Breast epithelium (tissue), 4 donors: ENCODE measurements at places on chromosomes 4 and X.

GRCh38 chr4:94849901-94850300 lies 92.1 kb downstream of the BMPR1B start:
- no peak for DNase-seq

DNA sequence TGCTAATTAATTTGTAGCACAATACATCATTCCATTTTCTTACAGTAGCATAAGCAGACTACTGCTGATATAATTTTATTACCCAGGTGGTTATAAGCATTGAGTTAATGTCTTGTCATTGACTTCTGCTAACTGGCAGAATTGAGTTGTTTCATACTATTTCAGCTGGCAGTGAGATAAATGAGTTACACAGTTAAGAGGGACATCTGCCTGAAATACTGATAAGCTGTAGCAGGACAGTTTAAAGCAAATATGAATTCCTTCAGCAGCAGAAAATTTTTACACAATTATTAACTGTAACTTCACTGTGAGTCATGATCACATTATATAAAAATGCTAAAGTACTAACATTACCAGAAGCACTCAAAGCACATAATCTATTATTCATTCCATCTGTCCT lies 326.8 kb downstream of the INPP4B start:
- no peak for DNase-seq

DNA sequence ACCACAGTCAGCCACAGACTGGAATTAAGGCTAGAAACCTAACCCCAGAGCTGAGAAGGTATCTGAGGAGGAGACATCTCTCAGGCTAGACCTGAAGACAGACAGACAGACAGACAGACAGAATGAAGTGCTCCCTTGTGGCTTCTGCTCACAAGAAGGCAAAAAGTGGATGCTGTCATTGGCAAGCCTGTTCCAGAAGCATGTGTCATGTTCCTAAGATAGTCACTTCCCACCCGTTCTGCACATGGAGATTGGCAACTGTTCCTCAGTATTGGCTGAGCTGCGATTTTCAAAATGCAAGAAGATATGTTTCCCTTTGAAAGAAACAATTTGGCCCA lies 166.4 kb downstream of the NSUN7 start:
- DNase-seq: no peak

DNA sequence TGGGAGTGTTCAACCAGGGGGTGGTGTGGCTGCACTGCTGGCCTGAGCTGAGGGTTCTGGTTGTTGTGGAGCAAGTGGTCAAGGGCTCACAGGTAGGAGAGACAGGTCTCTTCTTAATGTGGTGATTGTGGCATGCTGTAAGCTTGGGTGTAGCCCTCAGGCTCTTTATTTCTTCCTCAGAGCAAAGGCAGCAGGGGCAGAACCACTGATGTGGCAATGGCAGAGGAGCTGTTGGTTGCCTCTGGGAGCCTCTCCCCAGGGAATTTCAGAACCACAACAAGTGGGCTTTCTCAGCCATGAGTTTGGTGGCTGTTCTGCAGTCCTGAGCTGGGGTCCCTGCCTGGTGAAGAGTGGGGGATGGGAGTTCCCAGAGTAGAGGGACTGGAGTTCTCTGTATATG lies 1017.2 kb downstream of the SH3BGRL start:
- no peak for DNase-seq

GRCh38 chr4:142043509-142043908 lies 407.1 kb downstream of the IL15 start:
- DNase-seq: no peak

- DNase-seq: no peak
Observed at GRCh38 chrX:140091125-140091886, 126.0 kb upstream of the CXorf66 start.

- DNase-seq: no peak
Observed at GRCh38 chr4:104930298-104930697, 216.4 kb upstream of the TET2 start.

DNA sequence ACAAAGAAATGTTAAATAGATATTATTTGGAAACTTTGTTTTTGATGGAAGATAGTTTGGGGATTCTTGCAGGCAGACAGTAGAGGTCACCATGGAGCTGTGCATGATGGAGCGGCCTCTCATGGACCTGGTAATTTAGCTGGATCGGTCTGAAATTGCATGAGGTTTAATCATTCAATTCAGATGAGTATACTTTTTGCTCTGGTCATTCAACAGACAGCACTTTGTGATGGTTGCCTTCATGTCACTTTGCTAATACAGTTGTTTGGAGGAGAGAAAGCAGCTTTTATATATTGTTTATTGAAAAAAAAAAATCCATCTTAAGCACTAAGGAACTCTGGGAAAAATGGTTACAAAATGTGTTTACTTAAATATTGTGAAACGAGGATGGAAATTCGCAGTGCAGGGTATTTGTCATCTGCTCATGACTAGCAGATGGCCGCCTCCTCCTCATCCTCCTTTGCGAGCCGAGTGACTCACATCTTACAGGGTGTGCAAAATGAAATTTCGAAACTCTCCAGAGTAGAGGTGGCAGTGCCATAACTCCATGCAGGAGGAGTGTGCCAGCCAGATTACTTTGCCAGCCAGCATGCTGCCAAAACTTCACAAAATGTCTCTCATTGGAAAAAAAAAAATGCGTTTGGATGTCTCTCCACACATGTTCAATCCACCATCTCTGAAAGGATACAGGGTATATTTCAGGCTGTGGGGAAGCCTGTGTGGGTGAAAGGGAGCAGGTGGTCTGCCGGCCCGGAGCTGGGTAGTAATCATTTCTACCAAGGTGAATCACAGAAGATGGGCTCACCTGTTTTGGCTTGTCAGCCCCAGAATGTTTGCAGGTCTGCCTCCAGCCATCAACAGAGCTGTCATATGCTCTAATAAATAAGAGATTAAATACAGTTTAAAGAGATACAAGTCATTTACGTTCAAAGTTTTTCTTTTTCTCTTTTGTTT lies 314.9 kb upstream of the DIPK2B start:
- peak; percentile 76 for DNase-seq

DNA sequence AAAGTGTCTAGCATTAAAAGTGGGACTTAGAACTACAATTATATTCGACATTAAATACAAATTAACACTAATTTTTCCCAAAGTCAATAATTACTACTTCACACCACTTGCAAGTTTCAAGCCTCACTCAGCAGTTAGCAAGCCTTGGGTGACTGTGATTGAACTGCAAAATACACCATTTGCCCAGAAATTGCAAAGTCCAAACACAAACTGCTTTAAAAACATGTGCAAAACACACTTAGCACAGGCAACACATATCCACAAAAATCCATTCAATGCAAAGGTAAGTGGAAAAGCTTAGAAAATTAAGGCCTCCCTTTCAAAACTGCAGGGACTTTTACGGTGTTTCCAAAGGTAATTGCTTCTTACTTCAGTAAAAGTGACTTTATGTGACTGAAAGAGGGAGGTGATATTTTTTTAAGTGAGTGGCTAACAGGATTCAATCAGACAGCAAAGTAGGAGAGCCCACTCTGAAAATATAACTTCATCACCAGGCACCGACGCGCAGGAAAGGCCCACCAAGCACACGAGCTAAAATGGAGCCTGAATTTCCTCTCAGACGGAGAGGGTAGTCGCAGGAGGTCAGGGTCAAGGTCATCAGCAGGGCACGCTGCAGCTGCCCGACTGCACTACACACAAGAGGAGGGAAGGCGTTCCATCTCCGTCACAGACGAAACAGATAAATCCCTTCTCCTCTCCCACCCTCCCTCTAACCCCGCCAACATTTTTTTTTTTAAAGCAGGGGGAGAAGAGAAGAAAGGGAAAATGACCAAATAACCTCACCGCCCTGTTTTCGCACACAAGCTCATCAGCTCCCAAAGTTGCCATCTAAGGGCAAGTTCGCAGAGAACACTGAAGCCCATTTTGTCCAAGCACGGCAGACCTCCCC lies 3.1 kb downstream of the ZNF827 start:
- DNase-seq: no peak

GRCh38 chrX:104253567-104254441 lies 929 bp downstream of the ESX1 start:
- DNase-seq: no peak

GRCh38 chr4:184281231-184282139 lies 63.8 kb upstream of the ENPP6 start:
- DNase-seq: no peak

DNA sequence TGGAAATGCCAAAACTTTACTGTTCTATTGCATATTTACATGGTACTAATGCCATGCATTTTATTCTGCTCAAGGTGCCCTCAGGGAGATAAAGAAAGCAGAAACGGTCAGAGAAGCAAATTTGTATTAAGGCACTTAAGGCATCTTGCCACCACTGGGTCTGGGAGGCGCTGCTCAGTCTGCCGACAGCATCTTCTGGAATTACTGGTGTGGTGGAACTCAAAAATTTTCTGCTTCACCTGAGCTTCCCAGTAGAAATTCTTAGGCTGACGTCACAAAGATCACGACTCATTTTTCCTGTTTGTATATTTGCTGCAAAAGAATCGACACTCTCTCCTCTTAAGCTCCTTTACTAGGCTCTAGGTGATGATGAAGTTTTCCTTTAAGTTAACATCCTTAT lies 3.0 kb downstream of the RASSF6 start:
- DNase-seq: no peak

DNA sequence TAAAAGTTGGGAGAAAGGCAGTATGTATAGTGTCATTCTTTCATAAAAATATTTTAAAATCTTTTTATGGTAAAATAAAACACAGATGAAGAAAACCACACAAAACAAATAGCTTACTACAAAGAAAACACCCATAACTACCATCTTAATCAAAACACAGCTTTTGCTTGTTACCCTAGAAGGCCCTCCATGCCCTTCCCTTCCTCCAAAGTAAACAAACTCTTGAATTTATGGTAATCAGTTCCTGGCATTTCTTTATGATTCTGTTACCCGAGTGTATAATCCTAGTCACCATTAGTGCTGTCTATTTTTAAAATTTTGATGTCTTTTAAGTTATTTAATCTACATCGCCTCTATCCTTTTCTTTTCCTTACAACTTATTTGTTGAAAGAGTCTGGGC lies 170.9 kb downstream of the APBB2 start:
- DNase-seq: no peak

- no peak for DNase-seq
Observed at GRCh38 chr4:100106982-100107381, 83.3 kb downstream of the DDIT4L start.

- peak; percentile 41 for DNase-seq
Observed at GRCh38 chrX:108307132-108308085, 130.8 kb downstream of the COL4A6 start.

DNA sequence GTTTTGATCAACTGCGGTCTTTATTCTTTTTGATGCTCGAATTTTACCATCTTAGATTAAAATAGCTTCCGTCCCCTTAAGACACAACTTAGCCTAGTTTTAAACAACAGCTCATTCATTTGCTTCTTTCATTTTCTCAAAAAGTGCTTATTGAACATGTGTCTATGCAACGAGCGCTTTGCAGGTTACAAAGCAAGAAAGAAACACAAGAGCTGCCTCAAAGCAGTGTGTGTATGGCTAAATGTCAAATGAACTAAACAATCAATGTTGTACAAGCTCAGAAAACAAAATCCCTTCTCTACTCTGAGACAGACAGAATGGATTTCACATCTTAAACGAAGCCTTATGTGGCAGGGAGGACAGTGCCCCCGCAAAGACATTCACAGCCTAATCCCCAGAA lies 61.0 kb downstream of the EVC2 start:
- DNase-seq: no peak

DNA sequence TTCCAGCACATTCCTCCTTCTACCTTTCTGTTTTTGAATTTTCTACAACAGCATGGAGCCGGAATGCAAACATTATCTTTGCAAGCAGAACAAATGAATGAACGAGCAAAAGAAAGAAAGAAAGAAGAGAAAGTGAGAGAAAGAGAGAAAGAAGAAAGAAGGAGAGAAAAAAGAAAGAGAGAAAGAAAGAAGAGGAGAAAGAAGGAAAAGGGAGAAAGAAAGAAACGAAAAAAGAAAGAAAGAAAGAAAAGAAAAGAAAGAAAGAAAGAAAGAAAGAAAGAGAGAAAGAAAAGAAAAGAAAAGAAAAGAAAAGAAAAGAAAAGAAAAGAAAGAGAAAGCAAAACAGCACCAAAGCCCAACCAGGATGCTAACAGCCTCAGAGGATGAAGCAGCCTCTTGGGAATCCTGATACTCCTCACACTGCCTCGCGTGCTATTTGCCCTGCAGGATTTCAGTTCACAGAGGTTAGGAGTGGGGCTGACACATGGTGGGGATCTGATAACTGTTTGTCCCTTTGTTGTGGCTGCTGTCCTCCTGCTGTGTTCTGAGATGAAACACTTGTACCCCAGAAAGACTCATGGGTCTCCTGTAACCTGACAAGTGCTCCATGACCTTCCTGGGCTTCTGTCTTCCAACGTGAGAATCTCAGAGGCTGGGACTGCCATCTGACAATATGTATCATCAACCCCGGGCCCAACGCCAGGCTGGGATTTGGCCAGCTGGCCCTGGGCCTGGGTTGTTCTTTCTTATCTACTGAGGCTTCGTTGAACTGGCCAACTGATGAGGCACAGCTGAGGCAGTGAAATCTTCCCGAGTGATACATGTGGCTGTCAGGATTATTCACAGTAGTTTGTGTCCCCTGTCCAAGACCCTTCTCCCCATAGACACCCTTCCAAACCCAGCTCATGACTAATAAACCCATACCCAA lies 61.0 kb downstream of the SEPSECS start:
- no peak for DNase-seq

DNA sequence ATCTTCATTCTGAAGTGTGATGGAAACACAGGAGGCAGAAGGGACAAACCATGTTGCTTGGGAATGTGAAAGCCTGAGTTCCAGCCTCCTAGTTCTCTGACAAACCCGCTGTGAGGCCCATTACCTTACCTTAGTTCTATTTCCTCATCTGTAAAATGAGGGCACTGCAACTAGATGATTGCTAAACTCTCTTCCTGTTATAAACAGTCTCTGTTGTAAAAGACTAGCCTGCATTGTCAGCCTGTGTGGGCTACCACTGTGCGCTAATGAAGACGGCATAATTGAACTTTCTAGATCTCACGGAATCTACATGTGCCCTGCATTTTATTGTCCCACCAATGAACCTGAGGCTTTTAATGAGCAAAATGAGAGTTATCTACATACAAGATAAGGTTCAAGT lies 147.2 kb downstream of the AFF2 start:
- DNase-seq: no peak

DNA sequence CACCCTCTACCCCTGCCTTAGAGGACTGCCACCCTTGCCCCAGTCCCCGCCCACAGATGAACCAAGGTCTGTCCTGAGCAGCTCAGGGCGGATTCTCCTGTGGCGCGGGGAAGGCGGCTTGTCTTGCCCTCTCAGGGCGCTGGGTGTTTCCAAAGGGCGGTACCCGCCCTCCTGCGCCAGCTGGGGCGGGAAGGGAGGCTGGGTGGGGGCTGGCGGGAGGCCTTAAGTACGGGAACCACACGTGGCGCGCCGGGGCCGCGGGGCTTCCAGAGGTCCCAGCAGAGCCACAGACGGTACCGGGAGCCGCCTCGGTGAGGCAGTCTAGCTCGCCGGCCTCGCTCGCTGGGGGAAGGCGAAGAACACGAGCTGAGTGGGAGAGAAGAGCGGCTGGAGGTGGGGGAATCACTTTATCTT lies 361.1 kb downstream of the MID1IP1 start:
- no peak for DNase-seq
